Putamen (tissue), 1 donor: ENCODE measurements at places on chromosomes 7 and 10.

GRCh38 chr10:120691625-120692024, 159.5 kb upstream of the WDR11 start:
- DNase-seq: no peak

- no peak for DNase-seq
These were observed 1.5 kb downstream of the GARIN1A start for GRCh38 chr7:128673571-128673970.

DNA sequence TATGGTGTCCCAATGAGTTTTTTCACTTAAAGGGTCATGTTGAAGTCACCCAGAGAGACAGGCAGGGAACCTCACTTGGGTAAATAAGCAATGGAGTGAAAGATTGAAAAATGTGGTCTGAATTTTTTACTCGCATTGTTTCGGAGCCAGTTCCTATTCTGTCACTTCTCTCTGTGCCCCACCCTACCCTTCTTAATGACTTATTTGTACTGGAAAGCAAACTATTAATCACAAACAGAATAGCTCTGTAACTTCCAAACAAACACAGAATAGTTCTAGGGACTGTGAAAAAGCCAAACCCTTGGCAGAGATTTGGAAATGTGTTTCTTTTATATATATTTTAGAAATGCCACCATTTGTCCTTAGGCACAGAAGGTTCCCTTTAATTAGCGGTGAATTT, 76.0 kb downstream of the LRMDA start:
- DNase-seq: no peak

DNA sequence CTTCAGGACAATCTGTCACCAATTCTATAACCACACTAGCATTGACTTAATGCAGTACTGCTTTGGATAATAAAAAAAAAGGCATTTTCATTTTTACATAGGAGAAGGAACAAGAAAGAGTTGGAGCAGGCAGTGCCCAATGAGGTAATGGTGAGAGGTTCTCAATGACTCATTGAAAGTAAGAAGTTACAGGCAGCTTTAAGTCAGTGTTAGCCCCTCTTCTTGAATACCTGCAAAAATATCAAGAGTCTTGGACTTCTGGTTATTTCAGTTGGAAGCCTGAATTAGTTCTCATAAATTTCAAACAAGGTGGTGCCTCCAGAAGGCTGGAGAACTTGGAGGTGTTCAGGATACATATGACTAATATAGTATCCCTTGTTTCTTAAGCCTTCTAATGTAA, 422.5 kb downstream of the HTR7 start:
- no peak for DNase-seq

- no peak for DNase-seq
These were observed 11.8 kb upstream of the SLC13A1 start for GRCh38 chr7:123211545-123211944.

- no peak for DNase-seq
These were observed 634 bp downstream of the HECW1 start for GRCh38 chr7:43112941-43113621.

GRCh38 chr7:1608318-1608717, 38.5 kb upstream of the PSMG3 start:
- DNase-seq: no peak

- DNase-seq: peak; percentile 25
These were observed 1.1 kb upstream of the GNAI1 start for GRCh38 chr7:80133361-80134114.

DNA sequence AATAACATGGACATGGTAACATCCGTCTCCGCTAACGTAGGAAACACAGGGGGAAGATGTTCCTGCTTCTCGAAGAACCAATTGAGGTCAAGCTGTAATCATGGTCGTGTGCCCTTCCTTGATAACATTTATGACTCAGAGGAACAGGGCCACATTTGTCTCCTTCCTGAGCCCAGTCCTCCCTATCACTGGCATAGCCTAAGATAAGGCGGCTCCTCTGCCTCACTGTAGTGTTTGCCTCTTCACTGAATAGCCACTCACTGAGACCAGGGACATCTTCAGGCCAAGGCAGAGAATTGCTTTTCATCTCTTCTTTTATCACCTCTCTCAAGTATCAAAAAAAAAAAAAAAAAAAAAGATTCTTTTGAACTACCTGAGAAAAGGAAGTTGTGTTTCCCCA, 5.4 kb upstream of the GRM8 start:
- DNase-seq: no peak

DNA sequence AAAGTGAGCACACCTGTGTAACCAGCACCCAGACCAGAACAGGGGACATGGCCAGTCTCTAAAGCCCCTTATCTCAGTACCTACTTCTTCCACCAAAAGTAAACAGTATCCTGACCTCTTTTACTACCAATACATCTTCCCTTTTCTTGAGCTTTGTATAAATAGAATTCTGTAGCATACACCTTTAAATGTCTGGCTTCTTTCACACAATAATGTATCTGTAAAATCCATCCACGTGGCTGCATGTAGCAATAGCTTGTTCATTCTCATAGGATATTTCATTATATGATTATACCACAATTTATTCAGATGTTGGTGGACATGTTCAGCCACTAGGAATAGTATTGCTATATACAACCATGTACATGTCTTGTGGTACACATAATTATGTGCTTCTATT, 40.6 kb downstream of the BTBD16 start:
- no peak for DNase-seq

DNA sequence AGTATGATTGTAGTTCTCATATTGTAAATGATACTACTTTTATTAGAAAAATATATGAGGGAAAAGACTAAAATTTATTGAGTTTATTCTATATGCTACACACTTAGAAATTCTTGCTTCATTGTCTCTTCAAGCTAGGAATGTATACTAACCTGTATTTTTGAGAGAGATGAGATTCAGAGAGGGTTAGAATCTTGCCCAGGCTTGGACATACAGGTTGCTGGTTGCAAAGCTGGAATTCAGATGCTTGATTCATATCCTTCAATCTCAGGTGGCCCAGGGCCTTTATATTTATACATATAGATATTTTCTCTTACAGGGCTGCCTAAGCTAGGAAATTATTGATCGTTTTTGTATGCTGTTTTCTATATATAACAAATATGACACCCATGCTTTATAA, 324.2 kb downstream of the CDK14 start:
- DNase-seq: no peak

GRCh38 chr7:23272275-23272674, 25.7 kb downstream of the GPNMB start:
- DNase-seq: no peak

GRCh38 chr7:98021588-98022351, 31.8 kb upstream of the OCM2 start:
- peak; percentile 40 for DNase-seq

- DNase-seq: no peak
These were observed 43.0 kb downstream of the CH25H start for GRCh38 chr10:89164080-89164479.

GRCh38 chr7:7554649-7555575, 11.8 kb upstream of the MIOS start:
- no peak for DNase-seq

DNA sequence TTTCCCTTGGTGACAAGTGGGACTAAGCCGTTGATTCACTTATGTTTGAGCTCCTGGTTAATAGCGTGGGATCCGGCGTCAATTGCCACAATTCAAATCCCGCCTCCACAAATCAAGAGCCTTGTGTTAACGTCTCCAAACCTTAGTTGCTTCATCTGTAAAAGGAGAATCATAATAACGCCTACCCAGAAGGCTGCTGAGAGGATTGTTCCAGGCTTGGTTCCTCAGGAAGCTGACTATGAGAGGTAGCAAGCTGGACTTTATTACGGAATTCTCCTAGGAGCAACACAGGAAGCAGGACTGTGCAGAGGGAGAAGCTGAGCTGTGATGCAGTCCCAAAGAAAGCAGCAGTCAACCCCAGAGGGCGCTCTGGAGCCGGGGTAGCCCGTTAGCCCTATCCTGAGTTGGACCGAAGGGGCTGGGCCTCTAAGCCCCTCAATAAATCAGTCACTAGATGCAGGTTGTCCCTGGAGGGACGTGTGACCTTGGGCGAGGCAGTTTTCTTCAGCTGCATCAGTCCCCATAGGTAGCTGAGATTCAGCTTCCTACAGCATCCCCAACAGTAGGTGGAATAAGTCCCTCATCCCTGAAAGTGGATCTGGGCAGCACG, 6.9 kb upstream of the BAG3 start:
- peak; percentile 61 for DNase-seq

DNA sequence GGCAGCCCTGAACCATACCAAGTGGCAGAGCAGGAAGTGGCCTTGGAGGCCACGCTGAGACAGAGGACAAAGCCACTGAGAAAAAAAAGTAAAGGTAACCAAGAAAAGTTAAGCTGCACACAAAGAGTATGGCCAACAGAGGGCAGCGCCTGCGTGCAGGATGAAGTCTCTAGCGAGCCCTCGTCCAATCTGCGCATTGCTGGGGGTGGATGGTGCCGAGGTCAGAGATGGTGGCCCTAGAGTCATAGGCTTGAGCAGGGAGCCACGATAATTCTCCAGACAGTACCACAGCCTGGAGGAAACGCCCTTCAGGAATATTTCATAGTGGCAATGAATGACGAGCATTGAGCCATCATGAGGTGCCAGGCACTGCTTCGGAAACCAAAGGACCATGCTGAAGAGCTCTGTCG, 9.7 kb downstream of the ATP6V0E2 start:
- peak; percentile 77 for DNase-seq

- no peak for DNase-seq
These were observed 123.6 kb upstream of the NOBOX start for GRCh38 chr7:144527051-144527471.

GRCh38 chr7:94060752-94061151, 56.6 kb upstream of the BET1 start:
- DNase-seq: no peak

DNA sequence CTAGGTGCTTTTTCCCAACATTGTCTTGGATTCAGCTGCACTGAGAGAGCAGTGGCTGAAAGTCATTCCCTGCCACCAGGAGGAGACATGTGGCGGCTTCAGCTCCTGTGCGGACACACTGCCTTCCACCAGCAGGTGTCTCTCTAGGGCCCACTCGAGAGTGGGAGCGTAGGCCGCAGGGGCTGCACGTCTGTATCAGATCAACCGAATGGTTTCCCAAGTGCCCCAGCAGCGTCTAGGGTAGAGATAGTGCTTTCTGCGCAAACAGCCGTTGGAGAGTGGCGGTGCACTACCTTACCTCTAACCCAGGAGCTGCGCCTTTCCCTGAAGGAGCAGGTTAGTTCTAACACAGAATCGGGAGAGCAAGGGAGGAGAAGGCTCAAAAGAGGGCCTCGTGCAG, 31.7 kb downstream of the PAPOLB start:
- DNase-seq: peak; percentile 34

DNA sequence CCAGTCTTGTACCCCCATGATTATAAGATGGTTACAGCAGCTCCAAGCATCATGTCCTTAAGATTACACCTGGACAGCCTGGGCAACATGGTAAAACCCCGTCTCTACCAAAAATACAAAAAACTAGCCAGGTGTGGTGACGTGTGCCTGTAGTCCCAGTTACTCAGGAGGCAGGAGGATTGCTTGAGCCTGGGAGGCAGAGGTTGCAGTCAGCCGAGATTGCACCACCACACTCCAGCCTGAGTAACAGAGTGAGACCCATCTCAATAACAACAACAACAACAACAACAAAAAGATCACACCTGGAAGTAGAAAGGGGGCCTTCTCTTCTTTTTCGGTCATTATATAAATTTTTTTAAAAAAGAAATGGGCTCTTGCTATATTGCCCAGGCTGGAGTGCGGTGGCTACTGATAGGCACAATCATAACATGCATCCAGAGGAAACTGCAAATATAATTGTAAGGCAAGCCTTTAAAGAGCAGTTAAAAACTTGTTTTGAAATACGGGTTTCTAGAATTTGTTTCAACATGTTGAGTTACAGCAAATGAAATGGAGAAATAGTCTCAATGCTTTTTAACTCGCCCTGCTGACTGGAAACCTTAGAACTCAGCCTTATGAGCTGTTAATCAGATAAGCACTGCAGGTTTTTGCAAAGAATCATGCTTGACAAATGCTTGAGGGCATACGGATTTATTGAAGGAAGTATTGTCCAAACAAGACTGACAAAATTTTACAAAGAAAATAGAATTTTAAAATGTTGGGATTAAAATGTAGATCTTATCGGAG, 4.7 kb upstream of the ENTPD7 start:
- DNase-seq: no peak

GRCh38 chr7:40403703-40404476, 269.1 kb downstream of the SUGCT start:
- DNase-seq: no peak

DNA sequence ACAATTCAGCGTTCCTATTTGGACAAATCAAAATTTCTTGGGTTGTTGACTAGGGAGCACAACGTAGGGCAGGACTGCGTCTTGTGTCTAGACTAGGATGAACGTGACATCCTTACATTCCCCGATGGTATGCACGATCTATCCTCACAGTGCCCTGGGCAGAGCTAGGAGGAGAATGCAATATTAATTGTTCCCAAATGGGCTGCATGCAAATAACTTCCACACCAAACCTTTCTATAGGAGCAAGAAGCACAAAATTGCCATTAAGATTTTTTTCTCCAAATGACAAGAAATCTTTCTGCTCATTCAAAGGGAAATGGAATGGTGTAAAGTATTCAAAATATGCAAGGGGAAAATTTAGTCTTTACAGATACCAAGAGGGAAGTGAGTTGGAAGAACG, 21.4 kb upstream of the AQP1 start:
- no peak for DNase-seq

- DNase-seq: no peak
These were observed 316.7 kb downstream of the PTPRN2 start for GRCh38 chr7:158270856-158271413.

DNA sequence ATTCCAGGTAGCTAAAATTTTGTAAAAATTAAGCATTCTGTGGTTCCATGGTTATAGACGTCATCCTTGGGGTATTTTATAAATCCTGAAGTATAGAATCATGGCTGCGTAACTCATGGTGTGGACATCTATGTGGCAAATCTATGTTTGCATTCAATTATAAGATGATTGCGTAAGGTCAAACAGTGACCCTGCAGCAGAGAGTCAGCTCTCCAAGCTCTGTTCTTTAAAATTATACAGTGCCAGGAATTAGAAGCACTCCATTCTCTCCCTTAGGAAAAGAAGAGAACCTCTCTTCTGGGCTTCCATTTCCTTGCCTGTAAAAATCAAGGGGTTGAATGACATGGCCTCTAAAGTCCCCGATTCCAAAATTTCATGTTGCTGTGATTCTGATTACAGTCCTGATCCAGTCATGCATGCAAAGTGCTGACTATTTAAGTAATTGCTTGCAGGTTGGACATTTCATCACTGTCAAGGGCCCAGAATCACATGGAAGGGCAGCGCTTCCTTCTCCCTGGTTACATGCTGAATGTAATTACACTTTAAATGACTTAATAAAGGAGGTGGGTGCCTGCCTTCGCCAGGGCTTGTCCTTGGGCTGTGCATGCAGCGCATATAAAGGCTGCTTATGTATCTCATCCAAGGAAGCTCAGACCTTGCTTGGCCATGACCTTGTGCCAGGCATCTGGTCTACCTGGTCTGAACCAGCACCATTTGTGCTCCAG, 550.7 kb downstream of the TYW1 start:
- DNase-seq: no peak

- DNase-seq: no peak
These were observed 19.7 kb upstream of the VPS37D start for GRCh38 chr7:73647725-73648592.

DNA sequence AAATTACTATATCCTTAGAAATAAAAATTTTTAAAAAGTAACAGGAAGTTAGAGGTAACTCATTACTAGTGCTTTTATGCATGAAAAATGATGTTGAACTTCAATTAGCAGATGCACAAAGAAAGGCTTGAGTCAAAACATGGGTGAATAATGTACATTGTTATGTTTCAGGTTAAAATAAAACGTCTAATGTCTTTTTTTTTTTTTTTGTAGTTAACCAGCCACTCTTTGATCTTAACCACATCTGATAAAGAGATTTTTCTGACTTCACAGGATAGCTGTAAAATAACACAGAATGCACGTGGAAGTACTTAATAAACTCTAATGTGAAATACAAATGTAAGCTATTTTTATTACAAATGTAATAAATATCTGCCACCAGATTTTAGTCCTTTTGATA, 61.7 kb downstream of the GSAP start:
- DNase-seq: no peak
